ENCODE measurements at places on chromosomes 4 and X.

DNA sequence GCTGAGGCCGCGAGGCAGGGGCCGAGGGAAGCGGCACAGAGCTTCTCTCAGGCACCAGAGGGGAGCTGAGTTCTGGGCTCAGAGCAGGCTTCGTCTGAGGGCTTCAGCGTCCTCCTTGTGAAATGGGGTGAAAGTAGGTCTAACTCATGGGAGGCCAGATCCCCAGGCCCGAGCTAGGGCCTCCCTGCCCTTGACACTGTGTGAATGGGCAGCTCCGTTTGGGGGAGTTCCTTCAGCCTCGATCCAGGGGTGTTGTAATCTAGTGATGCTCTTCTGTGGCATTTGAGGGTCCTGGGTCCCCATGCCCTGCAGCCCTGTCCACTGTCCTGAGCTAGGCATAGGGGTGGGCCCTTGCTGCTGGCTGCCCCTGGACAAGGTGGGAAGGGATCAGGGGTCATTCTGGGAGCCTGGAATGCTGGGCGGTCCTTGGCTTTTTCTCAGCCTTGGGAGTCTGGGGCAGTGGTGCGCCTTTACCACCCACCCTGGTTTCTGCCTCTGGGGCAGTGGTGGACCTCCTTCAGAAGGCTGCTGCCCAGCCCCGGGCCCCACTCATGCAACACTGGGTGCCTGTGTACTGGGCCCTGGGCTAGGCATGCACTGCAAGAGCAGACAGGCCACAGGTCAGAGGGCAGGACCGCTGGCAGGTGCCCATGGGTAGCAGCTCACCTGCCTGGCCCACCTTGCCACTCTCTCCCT is 4.1 kb downstream of the SH3BP2 start:
- no peak for DNase-seq

DNA sequence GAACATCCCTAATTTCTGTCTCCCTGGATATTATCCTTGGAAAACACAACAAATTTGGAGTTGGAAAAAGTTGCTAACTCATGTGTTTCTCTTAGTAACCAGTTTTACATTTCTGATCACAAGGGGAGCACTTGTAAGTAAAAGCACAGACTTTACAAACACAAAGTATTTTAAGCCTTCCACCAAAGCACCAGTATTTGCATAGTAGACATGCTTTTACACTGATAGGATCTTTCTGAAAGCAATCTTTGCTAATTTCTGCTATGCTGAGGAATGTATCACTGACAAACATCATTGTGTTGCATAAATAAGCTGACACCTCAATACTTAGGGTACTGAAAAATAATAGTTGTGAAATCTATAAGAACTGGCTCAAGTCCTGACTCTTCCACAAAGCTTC is 100.6 kb downstream of the MID1 start:
- no peak for DNase-seq

DNA sequence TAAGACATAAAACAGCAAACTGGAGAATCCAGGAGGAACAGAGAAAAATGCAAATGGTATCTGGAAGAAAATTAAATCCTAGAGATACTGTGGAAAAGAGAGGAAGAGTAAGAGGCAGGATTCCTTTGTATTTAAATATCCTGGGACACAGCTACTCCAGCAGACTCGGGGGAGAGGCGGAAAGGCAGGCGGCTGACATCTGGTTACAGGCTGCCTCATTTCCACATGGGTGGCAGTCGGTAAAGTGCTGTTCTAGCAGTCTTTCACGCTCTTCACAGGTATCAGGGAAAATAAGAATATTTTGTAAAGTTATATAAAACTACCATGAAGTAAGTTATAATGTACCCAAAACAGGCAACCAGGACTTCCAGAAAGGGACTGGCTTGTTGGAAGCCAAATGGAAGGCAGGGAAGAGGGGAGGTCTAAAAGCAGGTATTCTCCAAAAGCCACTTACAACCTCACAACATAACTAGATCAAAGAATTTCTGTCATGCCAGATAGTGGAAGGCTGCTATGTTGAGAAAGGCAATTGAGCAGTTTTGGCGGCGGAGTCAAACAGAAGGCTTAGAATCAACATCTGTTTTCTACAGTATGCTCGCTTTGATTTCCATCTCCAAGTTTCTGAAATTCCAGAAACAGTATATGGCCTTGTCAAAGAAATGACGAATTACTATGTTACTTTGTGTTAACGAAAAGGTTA is 1.3 kb upstream of the TIGD2 start:
- DNase-seq: no peak

GRCh38 chr4:31613946-31614623 is 893.9 kb downstream of the PCDH7 start:
- no peak for DNase-seq

GRCh38 chrX:139787601-139788000 is 79.6 kb upstream of the MCF2 start:
- no peak for DNase-seq

- DNase-seq: no peak
Observed at GRCh38 chr4:170736710-170737109, 647.0 kb upstream of the AADAT start.

GRCh38 chrX:97616883-97617530 is 733.3 kb downstream of the RPA4 start:
- peak; percentile 37 for DNase-seq

DNA sequence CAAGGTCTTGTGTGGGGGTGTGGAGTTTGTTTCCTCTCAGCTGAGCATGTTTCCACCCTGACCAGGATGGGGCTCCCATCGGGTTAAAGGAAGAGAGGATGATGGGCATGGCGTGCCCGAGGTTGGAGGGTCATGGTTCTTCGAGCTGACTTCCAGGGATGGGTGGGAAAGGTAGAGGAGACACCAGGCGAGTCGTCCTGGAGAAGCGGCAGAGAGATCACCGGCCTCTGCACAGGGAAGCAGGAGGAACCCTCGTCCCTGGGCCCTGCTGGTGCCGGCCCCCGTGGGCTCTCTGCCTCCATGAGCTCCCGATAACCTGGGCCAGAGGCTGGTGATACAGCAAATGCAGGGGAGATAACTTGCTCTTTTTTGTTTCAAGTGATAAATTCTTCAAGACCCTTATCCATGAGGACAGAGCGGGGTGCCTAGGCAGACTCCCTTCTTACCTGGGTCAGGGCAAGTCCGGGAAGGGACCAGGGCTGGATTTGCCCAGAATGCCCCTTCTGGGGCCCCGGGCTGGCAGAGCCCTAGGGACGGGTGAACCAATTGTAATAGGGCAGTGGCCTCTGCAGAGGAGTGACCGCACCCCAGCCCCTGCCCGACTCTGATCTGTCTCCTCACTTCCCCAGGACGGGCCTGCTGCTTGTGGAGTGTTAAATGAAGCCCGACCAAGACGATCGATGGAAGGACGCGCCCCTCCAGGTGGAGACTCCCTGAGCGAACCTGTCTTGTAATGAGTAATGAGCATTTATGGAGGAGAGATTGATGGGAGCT is 63.0 kb downstream of the CPZ start:
- DNase-seq: no peak

DNA sequence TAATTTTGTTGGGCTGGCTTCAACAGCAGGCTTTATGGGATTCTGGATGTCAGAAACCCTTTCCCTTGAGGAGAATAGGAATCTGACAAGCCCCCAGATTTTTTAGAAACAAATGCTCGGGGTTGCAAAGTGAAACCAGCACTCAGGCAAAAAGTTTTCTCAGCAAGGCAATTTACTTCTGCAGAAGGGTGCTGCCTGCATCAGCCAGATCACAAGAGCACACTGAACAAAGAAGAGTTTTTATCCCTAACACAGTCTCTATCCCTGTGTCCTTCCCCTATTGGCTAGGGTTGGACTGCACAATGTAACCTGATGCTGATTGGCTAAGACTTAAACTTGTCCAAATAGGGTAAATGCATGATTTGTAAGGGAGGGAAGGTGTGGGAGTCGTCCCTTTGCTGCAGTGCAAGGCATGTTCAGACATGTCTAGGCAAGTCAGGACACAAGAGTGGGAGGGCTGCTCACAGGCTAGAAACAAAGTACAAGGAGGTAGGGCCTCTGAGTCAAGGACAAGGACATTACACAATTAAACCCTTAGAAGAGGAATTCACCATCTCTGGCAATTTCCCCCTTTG is 175.8 kb downstream of the CCNG2 start:
- DNase-seq: no peak

- no peak for DNase-seq
Observed at GRCh38 chr4:128394778-128395177, 107.2 kb upstream of the PGRMC2 start.

DNA sequence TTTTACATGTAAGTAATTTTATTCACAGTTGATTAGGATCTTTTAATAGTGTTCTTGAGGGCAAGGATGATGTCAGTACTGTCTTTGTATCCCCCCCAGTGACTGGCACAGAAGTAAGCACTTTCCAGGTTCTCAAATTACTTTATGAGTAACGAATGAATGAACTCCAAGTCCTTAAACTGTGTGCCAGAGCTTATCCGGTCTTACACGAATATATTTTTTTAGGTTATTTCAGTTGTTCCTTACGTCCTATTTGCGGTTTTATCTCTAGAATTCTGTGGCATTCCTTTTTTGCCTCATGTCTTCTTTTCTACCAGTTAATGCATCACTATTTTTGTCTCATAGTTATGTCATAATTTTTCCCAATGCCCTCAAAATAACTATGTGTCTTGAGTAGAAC is 106.9 kb upstream of the MID1IP1 start:
- no peak for DNase-seq

DNA sequence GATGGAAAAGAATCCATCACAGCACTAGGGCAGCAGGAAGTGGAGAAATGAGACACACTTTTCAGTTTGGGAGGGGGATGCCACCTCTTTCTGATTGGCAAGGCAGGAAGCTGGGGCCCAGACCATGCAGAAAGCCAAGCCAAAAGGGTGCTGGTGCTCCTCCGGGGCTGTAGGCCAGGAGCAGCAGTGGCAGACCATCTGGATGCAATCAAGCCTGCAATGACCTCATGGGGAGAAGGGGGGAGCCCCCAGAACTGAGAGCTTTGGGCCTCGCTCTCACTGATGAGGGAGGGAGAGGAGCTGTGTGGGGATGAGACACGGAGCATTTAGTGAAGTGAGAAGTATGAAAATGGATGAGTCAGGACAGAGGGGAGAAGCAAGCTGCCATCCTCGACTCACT is 141.3 kb upstream of the NALF2 start:
- DNase-seq: peak; percentile 6

DNA sequence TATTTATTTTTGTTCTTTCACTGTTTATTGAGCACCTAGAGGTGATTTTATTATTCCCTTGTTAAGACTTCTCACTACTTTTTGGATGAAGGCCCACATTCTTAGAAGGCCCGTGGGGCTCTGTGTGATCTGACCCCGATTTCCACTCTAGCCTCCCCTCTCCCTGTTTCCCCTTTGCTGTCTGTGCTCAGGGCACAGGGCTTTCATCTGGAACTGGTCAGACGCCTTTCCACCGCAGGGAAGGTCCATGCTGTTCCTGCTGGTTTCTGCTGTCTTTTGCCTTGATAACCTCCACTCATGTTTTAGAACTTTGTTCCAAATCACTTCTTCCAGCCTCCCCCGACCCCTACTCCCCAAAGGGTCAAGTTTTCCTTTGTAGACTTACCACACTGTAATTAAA is 31.3 kb upstream of the ANAPC4 start:
- DNase-seq: no peak

GRCh38 chr4:157521906-157522305 is 301.4 kb downstream of the GRIA2 start:
- DNase-seq: no peak

DNA sequence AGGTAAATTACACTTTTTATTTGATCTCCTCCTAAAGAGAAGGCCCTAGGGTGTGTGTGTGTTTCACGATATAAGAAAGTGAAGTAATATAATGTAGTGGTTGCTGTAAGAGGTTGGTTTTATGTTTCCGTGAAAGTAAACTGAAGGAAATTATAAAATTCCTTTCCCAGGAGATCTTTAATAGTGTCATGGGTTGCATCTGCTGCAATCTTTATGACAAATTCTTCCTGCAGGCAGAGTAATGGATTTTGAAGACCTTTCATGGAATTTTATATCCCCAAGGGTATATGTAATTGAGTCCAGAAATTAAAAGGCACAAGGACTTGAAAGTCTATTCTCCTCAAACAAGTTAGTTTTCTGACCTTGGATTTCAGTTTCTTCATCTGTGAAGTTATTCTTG is 538.6 kb downstream of the ANKRD50 start:
- DNase-seq: no peak

DNA sequence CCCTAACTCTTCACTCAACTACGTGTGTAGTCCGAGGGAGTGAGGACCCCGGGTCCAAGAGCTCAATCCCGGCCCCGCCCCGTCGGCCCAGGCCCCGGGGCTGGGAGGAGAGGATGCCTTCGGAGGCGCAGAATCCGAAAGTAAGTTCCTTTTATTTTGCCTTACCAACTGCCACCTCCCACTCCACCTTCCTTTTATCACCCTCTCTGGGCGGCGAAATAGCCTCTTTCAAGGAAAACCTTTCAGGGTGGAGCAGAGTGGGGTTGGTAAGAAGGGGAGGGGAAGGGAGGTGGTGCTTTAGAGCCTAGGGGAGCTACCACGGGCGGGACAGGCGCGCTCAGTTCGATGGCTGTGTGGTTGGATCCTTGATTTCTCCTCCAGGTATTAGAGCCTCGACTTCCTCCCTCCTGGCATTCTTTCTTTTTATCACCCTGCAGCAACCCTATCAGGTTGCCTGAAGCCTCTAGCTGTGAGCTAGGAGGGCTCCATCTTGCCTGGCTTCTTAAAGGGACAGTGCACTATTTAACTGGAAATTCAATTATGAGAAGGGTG is 191.2 kb downstream of the RRAGB start:
- peak; percentile 44 for DNase-seq

DNA sequence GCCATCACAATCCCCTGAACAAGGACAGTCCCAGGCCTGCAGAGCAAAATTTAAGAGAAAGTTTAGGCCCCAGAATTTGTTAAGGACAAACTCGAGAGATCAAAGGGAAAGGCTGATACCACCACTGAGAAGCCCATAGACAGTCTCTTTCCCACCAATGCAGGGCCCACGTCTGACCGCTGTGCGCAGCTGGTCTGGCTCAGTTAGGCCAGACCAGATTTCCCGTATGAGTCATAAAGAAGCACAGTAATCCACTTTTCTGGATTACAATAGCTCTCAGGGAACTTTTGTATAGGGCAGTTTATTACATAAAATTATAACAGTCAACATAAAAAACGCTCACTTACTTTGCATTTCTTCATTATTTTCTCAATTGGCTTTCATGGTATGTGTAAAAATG is 259.5 kb downstream of the RCHY1 start:
- no peak for DNase-seq

DNA sequence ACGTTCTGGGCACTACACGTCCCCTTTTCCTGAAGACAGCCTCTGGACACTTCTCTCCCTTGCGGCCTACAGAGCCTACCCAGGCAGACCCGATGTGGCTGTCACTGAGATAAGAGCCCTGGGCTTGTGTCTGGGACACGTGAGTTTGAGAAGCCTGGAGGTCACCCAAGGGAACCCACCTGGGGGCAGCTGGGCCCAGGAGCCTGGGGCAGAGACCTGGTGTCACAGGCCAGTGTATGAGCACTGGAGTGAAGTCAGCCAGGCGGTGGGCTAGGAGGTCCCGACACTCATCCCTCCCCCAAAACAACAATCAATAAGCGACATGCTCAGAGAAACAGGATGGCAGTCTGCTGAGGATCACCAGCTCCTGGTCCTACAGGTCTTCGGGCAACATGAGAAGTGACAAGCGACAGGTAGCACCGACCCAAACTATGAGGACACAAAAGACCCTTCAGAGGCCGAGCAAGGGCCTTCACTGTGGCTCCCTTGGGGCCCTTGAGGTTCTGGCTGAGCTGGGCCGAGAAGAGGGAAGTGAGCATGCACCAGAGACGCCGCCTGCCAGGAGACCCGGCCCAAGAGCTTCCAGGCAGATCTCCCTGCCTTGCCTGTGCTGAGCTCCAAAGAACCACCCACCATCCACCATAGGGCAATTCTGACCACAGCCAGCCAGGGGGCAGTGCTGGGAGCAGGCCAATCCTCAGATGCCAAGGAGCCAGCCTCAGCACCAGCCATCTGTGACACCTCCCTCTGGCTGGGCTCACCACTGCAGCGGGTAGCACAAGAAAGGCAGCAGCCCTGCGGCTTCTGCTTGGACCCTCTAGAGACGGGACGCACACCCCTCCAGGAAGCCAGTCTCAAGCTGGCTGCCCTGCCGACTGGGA is 11.0 kb upstream of the DUSP9 start:
- peak; percentile 19 for DNase-seq

Measured in GM12865 (cell line).